ENCODE measurements at places on chromosomes 4 and X.

DNA sequence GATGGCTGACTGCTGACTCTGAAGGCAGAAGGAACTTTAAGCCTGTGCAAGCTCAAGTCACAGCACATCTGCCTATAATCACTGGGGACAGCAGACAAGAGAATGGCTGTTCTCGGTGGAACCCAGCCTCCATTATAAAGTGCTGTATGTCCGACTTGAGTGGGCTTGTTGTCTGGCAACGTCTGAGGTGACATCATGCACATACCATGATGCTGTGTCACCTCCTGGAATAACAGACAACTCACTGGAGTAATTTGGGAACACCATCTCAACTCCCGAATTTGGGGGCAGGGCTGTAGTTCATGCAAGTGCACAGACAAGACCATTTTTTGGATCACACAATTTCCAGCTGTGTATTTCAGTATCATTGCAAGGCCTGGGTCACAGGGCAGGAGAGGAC lies 59.8 kb upstream of the GPM6B start:
- no peak for DNase-seq

- no peak for DNase-seq
Measured at GRCh38 chr4:116546759-116547158, 538.6 kb downstream of the TRAM1L1 start.

GRCh38 chr4:135249024-135249423 lies 1047.4 kb upstream of the PABPC4L start:
- DNase-seq: no peak

DNA sequence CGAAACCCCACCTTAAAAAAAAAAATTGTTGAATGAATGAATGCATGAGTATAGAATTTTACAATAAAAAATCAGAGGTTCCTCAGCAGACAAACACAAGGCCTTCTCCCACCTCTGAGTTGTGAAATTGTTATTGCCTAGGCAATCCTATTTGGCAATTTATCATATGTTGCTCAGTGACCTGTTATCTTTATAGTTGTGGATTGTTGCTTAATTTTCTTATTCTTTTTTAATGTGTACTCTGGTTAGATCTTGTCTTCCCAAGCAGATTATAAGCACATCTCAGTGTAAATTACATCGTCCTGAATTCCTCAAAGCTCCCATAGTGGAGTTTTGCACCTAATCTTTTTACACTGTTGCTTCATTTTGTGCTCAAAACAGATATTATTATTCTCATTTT lies 71.9 kb downstream of the RBM47 start:
- no peak for DNase-seq

DNA sequence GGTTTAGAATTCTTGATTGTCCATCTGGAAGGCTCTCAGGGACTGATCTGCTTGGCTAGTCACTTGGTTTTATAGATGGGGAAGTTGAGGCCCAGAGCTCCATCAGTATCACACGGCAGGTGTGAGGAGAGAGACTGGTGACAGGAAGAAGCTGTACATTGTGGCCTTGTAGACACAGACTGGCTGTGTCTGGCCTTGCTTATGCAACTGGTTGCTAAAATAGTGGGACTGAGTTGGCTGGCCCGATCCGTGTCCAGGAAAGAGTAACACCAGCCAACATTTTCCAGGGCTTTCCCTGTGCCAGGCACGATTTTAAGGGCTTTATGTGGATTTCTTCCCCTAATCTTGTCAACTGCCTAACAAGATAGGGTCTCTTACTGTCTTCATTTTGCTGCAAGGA lies 2.8 kb downstream of the TBC1D14 start:
- DNase-seq: no peak

GRCh38 chr4:109149836-109150235 lies 152.6 kb downstream of the COL25A1 start:
- DNase-seq: no peak

GRCh38 chrX:24117258-24117657 lies 32.3 kb upstream of the ZFX start:
- no peak for DNase-seq

DNA sequence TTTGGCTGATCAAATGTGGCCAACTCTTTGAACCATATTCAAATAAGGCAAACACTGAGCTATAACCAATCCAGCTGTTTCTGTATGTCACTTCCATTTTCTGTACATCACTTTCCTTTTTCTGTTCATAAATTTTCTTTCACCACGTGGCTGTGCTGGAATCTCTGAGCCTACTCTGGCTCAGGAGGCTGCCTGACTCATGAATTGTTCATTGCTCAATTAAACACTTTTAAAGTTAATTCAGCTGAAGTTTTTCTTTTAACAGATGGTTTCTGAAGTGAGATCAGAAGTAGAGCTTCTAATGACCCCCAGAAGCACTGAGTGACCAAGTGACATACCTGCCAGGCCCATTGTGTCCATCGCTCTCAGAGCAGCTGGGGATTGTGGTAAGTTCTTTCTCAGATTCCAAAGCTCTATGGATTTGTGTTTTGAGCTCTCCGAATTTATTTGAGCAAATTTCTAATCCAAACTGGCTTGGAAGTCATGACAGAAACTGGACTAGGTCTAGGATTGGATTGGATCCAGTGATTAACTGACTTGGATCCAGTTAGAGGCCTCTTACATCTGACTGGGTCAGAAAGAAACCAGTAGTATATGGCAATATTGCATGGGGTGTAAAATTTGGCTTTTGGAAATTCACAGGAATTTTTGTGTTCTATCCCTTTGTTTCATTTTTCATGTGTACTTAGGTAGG lies 121.2 kb upstream of the BANK1 start:
- no peak for DNase-seq

- DNase-seq: no peak
Measured at GRCh38 chr4:2274320-2275043, 12.6 kb upstream of the MXD4 start.

DNA sequence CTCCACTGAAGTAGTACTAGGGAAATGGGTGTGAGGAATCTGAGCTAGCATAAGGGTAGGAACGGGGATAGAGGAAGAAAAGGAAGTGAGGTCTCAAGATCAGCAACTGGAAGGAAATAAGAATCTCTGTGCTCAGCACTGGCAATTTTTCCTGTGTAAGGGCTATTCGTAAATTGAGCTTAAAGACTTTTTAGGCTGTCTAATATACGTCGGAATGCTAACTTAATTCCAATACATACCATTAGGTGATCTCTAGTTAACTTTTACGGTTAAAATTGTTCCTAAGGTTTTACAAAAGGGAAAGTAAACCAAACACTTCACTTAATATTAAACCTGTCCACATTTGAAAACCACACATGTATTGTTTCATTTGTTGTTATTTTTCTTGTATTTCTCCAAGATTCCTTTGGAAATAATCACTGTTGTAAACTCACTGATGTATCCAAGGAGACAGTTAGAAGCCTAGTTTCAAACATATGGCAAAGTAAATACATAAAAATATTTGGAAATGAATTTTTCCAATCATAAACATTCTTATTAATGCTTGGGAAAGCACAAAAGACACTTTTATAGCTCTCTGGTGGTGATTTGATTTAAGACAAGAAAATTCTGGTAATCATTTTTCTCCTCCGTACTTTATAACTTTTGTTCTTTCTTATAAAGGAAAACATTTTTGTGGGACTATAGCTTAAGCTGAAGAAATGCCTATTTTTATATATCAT lies 28.1 kb upstream of the HPGDS start:
- no peak for DNase-seq

DNA sequence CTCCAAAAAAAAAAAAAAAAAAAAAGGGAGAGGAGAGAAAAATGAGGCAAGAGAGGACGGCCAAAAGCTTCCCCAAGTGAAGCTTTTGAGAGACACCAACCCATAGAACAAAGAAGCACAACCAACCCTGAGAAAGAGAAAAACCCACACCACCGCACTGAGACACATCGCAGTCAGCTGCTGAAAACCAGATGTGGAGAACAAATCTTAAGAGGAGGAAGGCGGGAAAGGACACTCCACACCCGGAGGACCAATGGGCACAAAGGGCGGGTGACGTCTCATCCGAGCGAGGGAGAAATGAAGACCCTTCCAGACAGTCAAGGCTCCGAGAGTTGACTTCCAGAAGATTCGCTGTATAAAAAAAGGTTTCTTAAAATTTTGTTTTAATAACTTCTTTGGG lies 112.1 kb downstream of the AFAP1 start:
- DNase-seq: no peak

- no peak for DNase-seq
Measured at GRCh38 chr4:144288011-144288903, 147.7 kb upstream of the GYPA start.

DNA sequence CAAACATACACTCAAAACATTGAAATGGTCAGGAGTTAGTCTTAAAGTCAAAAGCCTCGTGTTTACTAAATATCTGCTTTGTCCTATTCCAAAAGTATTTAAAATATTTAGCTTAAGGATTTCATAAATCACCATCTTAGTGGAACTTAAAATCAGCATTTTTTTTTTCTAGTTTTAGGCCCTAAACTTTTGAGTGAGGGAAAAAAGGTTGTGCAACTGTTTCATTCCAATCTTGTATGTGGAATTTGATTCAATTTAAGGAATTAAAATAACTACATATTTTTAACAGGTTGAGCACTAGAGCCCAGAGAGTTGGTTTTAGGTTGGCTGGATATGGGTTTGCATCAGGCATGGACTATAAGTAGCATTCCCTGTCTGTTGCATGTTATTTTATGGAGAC lies 35.7 kb upstream of the ANK2 start:
- no peak for DNase-seq

GRCh38 chrX:49919617-49920016 lies 2.8 kb upstream of the CLCN5 start:
- DNase-seq: no peak

GRCh38 chrX:44039556-44039955 lies 66.4 kb upstream of the NDP start:
- DNase-seq: no peak

GRCh38 chrX:123949846-123950245 lies 11.7 kb upstream of the STAG2 start:
- DNase-seq: no peak

All from cortex of kidney (tissue), 1 donor.